ENCODE measurements at places on chromosomes 6 and 20.
A peak's percentile ranks its signal among the peaks of the same experiment; 100 is the strongest.

DNA sequence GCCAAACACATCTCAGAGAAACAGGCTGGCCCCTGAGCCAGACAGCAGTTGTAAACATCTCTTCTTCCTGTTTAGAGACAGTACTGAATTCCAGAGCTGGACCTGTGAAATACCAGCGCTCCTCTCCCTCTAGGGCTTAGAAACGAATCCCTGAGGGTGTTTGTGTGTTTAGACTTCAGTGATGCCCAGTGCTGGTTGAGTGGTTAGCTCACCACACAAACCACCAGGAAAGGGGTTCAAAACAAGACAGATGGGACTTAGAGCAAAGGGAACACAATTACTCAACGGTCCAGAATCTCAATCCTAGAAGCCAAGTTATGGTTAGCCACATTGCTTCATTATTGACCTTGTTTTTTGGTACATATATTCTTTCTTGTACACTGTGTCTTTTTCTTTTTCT, 108.7 kb upstream of the TMEM170B start:
- DNase-seq: peak; percentile 54

- no peak for DNase-seq
Measured at GRCh38 chr20:18628330-18628920, 40.6 kb downstream of the DTD1 start.

DNA sequence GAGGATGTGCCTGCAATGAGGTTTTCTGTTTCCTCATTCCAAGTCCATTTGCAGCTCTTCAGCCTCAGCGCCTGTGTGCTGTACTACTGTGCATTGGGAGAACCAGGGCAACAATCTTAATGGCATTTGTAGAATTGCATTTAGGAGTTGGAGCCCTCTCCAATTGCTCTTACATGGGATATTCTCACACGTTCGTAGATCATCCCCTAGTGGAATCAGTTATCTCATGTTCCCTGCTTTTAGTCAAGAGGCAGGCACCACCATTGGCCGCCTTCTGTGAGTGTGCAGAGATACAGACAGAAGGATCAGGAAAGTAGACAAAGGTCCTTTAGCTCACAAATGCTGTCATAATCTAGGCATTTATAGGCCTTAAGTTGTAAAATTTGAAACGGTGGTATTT, 84.2 kb upstream of the RGS17 start:
- no peak for DNase-seq

DNA sequence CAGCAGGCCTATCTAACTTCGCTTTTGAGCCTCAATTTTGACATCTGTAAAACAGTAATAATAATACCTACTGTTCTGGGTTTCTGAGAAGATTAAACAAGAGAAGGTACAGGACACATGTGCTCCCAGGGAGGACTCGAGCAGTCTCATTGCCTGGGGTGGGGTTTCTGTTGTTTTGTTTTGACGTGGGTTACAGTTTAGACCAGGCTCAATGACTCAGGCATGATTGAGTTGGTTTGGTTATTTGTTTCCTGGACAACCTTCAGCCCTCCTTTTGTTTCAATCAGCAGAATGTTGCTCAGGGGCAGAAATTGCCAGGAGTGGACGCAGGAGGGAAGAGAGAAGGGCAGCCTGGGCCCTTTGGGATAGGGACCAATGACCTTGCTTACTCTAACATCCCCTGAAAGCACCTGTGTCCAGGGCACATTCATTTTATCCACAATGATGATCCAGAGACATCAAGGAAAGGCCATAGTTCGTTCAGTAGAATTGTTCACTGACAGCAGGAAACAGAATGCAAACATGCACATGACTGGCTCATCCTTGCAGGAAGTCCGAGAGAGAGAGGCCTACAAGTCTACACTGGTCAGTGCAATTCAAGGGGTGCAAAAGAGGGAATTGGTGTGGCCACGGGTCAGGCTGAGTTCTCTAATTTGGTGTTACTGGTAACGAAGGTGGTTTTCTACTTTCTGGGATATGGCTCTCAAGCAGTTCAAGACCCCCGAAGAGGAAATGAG, 74.5 kb upstream of the MRPS10 start:
- peak; percentile 92 for DNase-seq

Measured in HT1080 (cell line).